ENCODE measurements at places on chromosomes 16 and 17.

GRCh38 chr17:4657678-4658077 is 16.2 kb upstream of the ALOX15 start:
- DNase-seq, result no peak

GRCh38 chr17:34725725-34726124 is 146.3 kb downstream of the TMEM132E start:
- no peak for DNase-seq

GRCh38 chr17:56674401-56674925 is 81.0 kb downstream of the NOG start:
- DNase-seq, result no peak

GRCh38 chr17:31427684-31428083 is 36.2 kb downstream of the RAB11FIP4 start:
- DNase-seq, result no peak

GRCh38 chr17:68349157-68349556 is 57.9 kb downstream of the ARSG start:
- no peak for DNase-seq

- no peak for DNase-seq
These were observed 60.3 kb downstream of the SNX20 start for GRCh38 chr16:50620646-50621451.

DNA sequence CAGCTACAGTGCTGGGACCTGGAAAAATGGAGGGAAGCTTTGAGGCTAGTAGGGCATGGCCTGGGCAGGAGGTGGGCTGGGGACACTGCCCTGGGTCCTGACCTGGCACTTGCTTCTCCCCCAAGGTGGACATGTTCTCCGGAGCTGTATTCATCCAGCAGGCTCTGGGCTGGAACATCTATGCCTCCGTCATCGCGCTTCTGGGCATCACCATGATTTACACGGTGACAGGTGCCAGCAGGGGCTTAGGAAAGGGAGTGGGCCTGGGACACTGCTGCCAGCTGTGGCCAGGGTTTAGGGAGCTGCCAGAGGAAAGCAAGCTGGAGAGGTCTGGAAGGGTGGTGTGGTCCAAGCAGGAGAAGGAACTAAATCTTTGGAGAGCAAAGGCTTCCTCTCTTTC is 3.1 kb downstream of the SLC5A2 start:
- no peak for DNase-seq

DNA sequence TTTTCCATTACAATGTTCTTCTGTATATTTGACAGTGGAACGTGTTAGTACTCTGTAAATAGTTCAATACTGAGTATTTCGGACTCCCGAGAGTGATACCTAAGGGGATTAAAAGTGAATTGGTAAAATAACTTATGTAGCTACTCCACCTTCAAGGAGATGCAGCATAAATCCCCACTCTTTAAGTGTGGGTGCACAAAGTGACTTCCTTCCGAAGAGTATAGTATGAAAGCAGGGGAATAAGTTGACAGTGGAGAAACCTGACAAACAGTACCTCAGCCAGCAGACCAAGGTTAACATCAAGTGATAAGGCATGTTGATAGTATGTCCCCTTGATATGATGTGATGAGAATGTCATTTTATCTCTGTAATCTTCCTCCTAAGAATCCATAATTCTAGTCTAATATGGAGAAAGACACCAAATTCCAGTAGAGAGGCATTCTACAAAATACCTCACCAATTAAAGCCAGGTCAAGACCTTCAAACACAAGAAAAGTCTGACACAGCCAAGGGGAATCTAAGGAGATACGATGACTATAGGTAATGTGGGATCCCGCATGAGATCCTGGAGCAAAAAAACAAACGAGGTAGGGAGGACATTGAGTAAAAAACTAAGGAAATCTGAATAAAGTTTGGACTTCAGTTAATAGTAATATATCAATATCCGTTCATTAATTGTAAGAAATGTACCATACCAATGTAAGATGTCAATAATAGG is 1.8 kb upstream of the ZPBP2 start:
- DNase-seq, result no peak

DNA sequence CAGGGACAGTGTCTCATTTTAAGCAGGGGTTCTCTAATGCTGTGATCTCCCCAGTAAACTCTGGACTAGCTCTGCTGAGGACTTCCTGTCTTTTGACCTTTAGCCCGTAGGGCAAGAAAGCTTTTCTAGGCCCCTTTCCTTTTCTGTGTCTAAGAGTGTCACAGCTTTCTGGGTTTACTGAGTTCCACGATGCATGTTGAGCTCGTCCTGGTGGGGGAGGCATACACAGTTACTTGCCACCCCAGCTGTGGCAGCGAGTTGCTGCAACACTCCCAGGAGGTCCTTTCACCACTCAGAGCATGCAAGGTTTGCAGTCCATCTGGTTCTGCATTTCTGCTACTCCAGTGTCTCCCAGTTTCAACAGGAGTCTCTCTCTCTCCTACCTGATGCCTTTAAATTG is 23.7 kb downstream of the NOD2 start:
- DNase-seq, result no peak

- no peak for DNase-seq
These were observed 23.3 kb upstream of the CCR7 start for GRCh38 chr17:40588552-40588951.

- peak; percentile 97 for DNase-seq
These were observed at the start of gene ANTKMT for GRCh38 chr16:720990-721764. Gene ANTKMT, plus strand, starts transcription at chr16:721146. Its CDS starts 129 bp downstream, at chr16:721275.

DNA sequence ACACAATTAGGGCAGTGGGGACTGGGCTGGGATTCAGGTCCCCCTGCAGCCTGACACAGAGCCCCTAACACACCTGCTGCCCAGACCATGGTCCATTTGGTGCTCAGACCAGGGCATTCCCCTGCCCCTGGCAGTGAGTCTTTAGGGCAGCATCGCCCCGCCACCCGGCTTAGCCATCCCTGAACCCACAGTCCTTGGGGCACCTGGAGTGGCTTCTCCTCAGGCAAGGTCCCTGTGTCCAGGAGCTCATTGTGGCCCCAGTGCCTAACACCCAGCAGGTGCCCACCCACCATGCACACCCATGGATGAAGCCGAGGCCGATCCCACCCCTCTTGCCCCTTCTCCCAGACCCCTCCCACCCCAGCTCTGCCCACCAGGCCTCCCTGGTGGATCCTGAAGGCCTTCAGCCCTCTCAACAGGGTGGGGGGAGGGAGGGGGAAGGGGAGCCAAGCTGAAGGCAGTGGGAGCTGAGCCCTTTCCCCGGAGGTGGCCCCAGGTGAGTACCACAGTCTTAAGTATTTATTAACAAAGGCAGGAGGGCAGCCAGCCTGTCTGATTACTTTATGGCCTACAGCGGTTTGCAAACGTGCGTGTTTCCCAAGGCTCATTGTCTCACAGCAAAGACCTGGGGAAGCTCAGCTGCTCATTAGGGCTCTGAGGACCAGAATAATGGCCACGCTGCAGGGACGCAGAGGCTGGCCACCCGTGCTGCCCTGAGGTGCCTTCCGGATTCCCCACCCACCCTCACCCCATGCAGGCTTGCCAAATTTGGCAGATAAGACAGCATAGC is 38.5 kb downstream of the RBFOX3 start:
- DNase-seq, result no peak
